ENCODE measurements at places on chromosomes 11 and 22. TPM values are rescaled to one million over a fixed set of nuclear protein-coding genes. Genes with fewer than 3 reads are reported as not detected.
A peak's percentile ranks its signal among the peaks of the same experiment; 100 is the strongest.

DNA sequence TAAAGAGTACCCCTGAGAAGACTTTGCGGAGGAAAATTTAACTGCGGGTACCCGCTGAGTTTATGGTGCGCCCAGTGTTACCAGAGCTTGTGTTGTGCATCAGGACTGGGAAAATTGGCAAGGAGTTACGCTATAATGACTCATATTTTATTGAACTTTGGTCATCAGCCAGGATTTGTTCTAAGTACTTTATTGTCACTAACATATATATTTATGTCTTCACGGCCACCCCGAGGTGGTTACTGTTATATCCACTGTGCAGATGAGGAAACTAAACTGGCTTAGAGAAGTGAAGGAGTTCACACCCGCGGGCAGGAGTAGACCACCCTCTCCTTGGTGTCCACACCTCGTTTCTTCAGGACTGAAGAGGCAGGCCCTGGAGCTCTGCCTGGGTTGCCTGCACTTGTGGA lies 667 bp downstream of the ACCS start:
- no peaks in the 10 kb centered on the region for H3K36me3 ChIP-seq
- no peaks in the 10 kb centered on the region for H3K27me3 ChIP-seq
- peak; percentile 84 for DNase-seq
- H3K27ac ChIP-seq, result peak overlapping the region; percentile 82
- H3K4me3 ChIP-seq, result peak overlapping the region; percentile 50

The PANX2 gene
- total RNA-seq, result 9.1 TPM

- peaks cover 40% of the 10 kb centered on the region for H3K4me1 ChIP-seq
- H3K27ac ChIP-seq, result no peak overlapping the region
- H3K36me3 ChIP-seq, result no peaks in the 10 kb centered on the region
- H3K27me3 ChIP-seq, result no peaks in the 10 kb centered on the region
Observed at GRCh38 chr11:27353593-27354358, 9.2 kb downstream of the CCDC34 start.

The APIP gene
- total RNA-seq, result 99.8 TPM

- H3K4me1 ChIP-seq, result no peaks in the 10 kb centered on the region
- H3K4me3 ChIP-seq, result no peak overlapping the region
- H3K36me3 ChIP-seq, result no peaks in the 10 kb centered on the region
- H3K27ac ChIP-seq, result no peak overlapping the region
Observed at GRCh38 chr11:58659910-58660570, 37.6 kb downstream of the CNTF start.

- H3K4me1 ChIP-seq, result peaks cover 17% of the 10 kb centered on the region
- H3K27me3 ChIP-seq, result no peaks in the 10 kb centered on the region
- H3K4me3 ChIP-seq, result no peak overlapping the region
- no peak for DNase-seq
Observed at GRCh38 chr11:63705526-63705925, 24.2 kb downstream of the RTN3 start.

DNA sequence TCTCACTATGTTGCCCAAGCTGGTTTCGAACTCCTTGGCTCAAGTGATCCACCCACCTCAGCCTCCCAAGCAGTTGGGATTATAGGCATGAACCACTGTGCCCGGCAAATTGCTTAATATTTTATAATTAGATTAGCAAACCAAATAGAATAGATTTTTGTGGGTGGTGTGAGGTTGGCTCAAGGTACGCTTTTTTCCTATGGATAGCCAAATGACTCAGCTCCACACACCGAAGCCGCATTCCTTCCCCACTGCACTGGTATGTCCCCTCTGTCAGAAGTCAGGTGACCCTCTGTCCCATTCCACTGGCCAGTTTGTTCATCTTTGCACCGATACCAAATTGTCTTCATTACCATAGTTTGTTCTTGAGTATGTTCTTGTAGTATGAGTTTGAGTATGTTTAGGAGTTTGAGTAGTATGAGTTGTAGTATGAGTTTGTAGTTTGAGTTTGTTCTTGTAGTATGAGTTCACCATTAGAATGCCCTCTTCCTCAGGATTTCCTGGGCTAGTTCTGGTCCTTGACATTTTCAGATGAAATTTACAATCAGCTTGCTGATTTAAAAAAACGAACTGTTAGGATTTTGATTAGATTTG lies 19.4 kb downstream of the SUSD2 start:
- H3K27me3 ChIP-seq, result no peaks in the 10 kb centered on the region
- no peaks in the 10 kb centered on the region for H3K36me3 ChIP-seq
- H3K4me1 ChIP-seq, result no peaks in the 10 kb centered on the region
- DNase-seq, result no peak
- no peak overlapping the region for H3K4me3 ChIP-seq

DNA sequence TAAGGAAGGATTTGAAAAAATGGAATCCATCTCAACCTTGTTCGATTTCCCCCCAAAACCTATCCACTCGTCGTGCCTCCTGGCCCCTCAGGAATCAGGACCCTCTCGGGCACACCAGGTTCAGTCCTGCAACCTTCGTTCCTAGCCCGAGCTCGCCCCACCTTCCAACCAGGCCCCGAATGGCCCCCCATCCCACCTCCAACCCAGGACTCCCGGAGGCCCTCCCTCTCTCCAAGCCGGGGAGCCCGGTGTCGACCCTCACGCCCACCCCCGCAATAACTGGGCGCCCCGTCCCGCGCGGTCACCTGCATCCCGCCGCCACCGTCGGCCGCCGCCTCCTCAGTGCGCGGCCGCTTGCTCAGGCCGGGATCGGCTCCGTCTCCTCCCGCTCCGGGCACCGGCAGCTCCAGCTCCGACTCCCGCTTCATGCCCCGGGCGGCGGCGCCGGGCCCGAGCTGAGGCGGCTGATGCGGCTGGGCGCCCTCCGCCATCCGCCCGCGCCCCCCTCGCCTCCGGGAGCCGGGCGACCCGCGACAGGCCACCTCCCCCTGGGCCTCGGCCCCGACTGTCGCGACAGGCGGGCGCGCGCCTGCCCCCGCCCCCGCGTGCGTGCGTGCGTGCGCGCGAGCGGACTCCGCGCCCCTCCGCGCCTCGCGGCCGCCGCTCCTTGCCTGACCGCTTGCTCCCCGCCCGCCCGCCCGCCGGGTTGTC lies 534 bp downstream of the RBFOX2 start:
- H3K36me3 ChIP-seq, result peaks cover 6% of the 10 kb centered on the region
- peak overlapping the region; percentile 84 for H3K27ac ChIP-seq
- peak overlapping the region; percentile 89 for H3K4me3 ChIP-seq
- peaks cover 27% of the 10 kb centered on the region for H3K4me1 ChIP-seq
- DNase-seq, result no peak

The RBMXL2 gene
- not detected for total RNA-seq

GRCh38 chr11:66559866-66560676 lies 8.3 kb downstream of the CTSF start:
- H3K36me3 ChIP-seq, result no peaks in the 10 kb centered on the region
- no peak overlapping the region for H3K4me3 ChIP-seq
- no peak overlapping the region for H3K27ac ChIP-seq
- DNase-seq, result no peak
- H3K27me3 ChIP-seq, result peaks cover 21% of the 10 kb centered on the region

The CASP12 gene
- total RNA-seq, result not detected

- H3K4me1 ChIP-seq, result no peaks in the 10 kb centered on the region
- H3K36me3 ChIP-seq, result peaks cover 56% of the 10 kb centered on the region
- H3K27me3 ChIP-seq, result no peaks in the 10 kb centered on the region
- no peak for DNase-seq
Observed at GRCh38 chr22:24053481-24054226, 42.5 kb downstream of the CABIN1 start.

The TMEM121B gene
- total RNA-seq, result 3.0 TPM

- H3K27me3 ChIP-seq, result no peaks in the 10 kb centered on the region
- H3K4me3 ChIP-seq, result no peak overlapping the region
- no peaks in the 10 kb centered on the region for H3K4me1 ChIP-seq
Observed at GRCh38 chr11:68552542-68552941, 92.0 kb downstream of the PPP6R3 start.

- DNase-seq, result no peak
- H3K4me1 ChIP-seq, result peaks cover 24% of the 10 kb centered on the region
- no peak overlapping the region for H3K4me3 ChIP-seq
- peaks cover 17% of the 10 kb centered on the region for H3K36me3 ChIP-seq
Observed at GRCh38 chr11:57421066-57421465, 5.9 kb downstream of the SLC43A3 start.

The APOA5 gene
- total RNA-seq, result not detected

GRCh38 chr22:28772633-28773460 lies at the start of gene CCDC117:
CCDC117 (plus strand) TSS chr22:28772695; CDS start chr22:28772850, 155 bp downstream.
- peak within 1 kb of the TSS; percentile 97 for H3K27ac ChIP-seq
- H3K27me3 ChIP-seq, result no peaks in the 10 kb centered on the region
- peak within 1 kb of the TSS; percentile 78 for H3K4me3 ChIP-seq
- H3K4me1 ChIP-seq, result no peaks in the 10 kb centered on the region
- peaks cover 12% of the 10 kb centered on the region for H3K36me3 ChIP-seq
- DNase-seq, result peak; percentile 98

The DBX1 gene
- total RNA-seq, result not detected

The OR2AG1 gene
- total RNA-seq, result not detected

DNA sequence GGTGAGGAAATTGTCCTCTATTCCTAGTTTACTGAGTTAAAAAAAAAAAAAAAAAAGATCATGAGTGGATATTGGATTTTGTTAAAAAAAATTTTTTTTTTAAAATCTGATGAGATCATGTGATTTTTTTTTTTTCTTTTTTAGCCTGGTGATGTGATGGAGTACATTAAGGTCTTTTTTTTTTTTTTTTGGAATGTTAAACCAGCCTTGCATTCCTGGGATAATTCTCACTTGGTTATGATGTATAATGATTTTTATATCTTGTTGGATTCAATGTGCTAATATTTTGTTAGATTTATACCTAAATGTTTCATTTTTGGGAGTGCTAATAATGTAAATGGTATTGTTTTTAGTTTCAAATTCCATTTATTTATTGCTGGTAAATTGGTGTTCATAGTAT lies 43.3 kb downstream of the DDX10 start:
- DNase-seq, result no peak
- no peaks in the 10 kb centered on the region for H3K27me3 ChIP-seq
- no peak overlapping the region for H3K27ac ChIP-seq
- H3K36me3 ChIP-seq, result peaks cover 49% of the 10 kb centered on the region

GRCh38 chr11:105024394-105024793 lies 1.4 kb upstream of the CASP5 start:
- H3K4me1 ChIP-seq, result peaks cover 4% of the 10 kb centered on the region
- DNase-seq, result no peak
- no peak overlapping the region for H3K4me3 ChIP-seq
- H3K36me3 ChIP-seq, result no peaks in the 10 kb centered on the region

GRCh38 chr11:12100841-12101242 lies 9.5 kb upstream of the MICAL2 start:
- peaks cover 11% of the 10 kb centered on the region for H3K27me3 ChIP-seq
- no peak overlapping the region for H3K27ac ChIP-seq
- no peak overlapping the region for H3K4me3 ChIP-seq
- no peaks in the 10 kb centered on the region for H3K36me3 ChIP-seq
- no peak for DNase-seq
- no peaks in the 10 kb centered on the region for H3K4me1 ChIP-seq

The UPK3A gene
- total RNA-seq, result not detected

The KRTAP5-2 gene
- total RNA-seq, result not detected

DNA sequence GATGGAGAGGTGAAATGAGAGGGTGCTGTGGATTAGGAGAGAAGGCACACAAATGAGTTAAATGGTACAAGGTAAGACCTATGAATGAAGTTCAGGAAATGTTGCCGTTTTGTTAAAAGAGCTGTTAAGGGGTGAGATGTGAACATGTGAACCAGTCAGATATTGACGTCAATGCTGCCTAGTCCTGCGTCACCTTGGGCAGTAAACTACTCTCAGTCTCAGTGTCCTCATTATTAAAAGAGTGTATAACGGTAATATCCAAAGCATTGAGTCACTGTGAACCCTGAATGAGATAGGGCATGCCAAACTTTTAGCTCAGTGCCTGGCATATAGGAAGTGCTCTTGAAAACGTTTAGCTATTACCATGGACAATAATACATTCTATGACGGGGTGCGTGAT lies 32.4 kb upstream of the SORL1-AS1 start:
- H3K4me1 ChIP-seq, result peaks cover 8% of the 10 kb centered on the region
- no peak for DNase-seq
- no peaks in the 10 kb centered on the region for H3K36me3 ChIP-seq
- no peak overlapping the region for H3K4me3 ChIP-seq
- H3K27me3 ChIP-seq, result no peaks in the 10 kb centered on the region
- no peak overlapping the region for H3K27ac ChIP-seq

DNA sequence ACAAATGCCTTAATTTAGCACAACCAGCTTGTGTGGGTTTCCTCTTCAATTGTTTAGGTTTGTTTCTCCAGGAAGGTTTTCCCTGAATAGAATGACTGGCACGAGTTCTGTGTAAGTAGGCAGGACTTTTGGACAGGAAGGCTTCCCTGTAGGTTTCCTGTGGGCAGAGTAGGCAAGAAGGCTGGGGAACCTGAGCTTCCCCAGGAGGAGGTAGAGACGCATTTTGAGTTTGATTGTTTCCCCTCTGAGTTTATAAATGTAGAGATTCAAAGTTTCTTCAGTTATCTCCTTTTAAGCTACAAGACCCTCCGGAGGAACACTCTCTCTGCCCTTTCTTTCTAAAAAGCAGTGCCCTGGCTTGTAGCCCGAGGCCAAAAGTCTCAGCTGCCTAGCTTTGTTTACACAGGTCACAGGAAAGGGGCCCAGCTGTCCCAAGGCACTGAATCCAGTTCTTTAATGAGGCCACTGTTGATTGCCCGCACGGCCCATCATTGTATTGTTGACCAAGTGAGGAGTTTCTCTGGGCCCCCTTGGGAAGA lies 66.6 kb upstream of the RDX start:
- peak overlapping the region; percentile 88 for H3K27ac ChIP-seq
- H3K4me1 ChIP-seq, result peaks cover 39% of the 10 kb centered on the region
- H3K27me3 ChIP-seq, result no peaks in the 10 kb centered on the region
- peak; percentile 83 for DNase-seq
- peaks cover 39% of the 10 kb centered on the region for H3K36me3 ChIP-seq

The RIBC2 gene
- 14.9 TPM for total RNA-seq

- H3K36me3 ChIP-seq, result no peaks in the 10 kb centered on the region
- peaks cover 4% of the 10 kb centered on the region for H3K4me1 ChIP-seq
- peak overlapping the region; percentile 96 for H3K27ac ChIP-seq
- H3K4me3 ChIP-seq, result peak overlapping the region; percentile 99
Observed at GRCh38 chr22:46763051-46763705, 728 bp downstream of the TBC1D22A start.

GRCh38 chr22:48226026-48227013 lies 1463.9 kb downstream of the TBC1D22A start:
- H3K27ac ChIP-seq, result no peak overlapping the region
- no peaks in the 10 kb centered on the region for H3K4me1 ChIP-seq
- no peaks in the 10 kb centered on the region for H3K36me3 ChIP-seq
- H3K27me3 ChIP-seq, result no peaks in the 10 kb centered on the region
- no peak overlapping the region for H3K4me3 ChIP-seq

GRCh38 chr11:15871904-15872626 lies 484.3 kb downstream of the SOX6 start:
- no peaks in the 10 kb centered on the region for H3K4me1 ChIP-seq
- no peak for DNase-seq

All from A673 (cell line).